ENCODE measurements at places on chromosomes 4 and X.

DNA sequence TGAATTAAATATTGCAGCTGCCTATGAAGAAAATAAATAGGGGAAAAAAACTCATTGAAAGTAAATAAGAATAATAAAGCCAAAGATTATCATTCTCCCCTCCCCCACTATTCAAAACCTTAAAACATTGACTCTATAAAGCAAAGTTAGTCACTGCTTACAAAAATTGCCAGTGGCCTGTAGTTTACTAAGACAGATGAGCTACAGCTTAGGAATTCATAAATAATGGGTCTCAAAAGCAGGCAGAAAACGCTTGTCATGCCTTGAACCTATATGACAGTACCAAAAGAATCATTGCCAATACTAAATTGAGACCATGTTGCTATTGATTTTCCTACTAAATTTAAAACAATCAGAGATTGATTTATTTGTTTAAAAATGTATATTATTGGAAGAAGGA, 78.9 kb downstream of the SLC10A7 start:
- H3K27ac ChIP-seq: no peak overlapping the region
- H3K4me1 ChIP-seq: no peaks in the 10 kb centered on the region
- no peaks in the 10 kb centered on the region for H3K27me3 ChIP-seq
- no peak overlapping the region for H3K4me3 ChIP-seq
- DNase-seq: no peak

- H3K36me3 ChIP-seq: no peaks in the 10 kb centered on the region
These were observed 163.3 kb upstream of the SLC7A11 start for GRCh38 chr4:138405466-138405891.

- H3K4me1 ChIP-seq: no peaks in the 10 kb centered on the region
- no peak overlapping the region for H3K27ac ChIP-seq
- DNase-seq: no peak
- H3K36me3 ChIP-seq: no peaks in the 10 kb centered on the region
- H3K27me3 ChIP-seq: no peaks in the 10 kb centered on the region
- H3K4me3 ChIP-seq: no peak overlapping the region
These were observed 57.5 kb upstream of the SMIM10 start for GRCh38 chrX:134933248-134933647.

GRCh38 chr4:149572716-149573115, 242.9 kb downstream of the IQCM start:
- H3K27ac ChIP-seq: no peak overlapping the region
- H3K27me3 ChIP-seq: no peaks in the 10 kb centered on the region
- H3K4me3 ChIP-seq: no peak overlapping the region
- no peaks in the 10 kb centered on the region for H3K36me3 ChIP-seq
- no peak for DNase-seq

- no peaks in the 10 kb centered on the region for H3K27me3 ChIP-seq
- H3K27ac ChIP-seq: no peak overlapping the region
These were observed 87.0 kb upstream of the TSPAN5 start for GRCh38 chr4:98745366-98745765.
